ENCODE measurements at places on chromosomes 2 and 18.

DNA sequence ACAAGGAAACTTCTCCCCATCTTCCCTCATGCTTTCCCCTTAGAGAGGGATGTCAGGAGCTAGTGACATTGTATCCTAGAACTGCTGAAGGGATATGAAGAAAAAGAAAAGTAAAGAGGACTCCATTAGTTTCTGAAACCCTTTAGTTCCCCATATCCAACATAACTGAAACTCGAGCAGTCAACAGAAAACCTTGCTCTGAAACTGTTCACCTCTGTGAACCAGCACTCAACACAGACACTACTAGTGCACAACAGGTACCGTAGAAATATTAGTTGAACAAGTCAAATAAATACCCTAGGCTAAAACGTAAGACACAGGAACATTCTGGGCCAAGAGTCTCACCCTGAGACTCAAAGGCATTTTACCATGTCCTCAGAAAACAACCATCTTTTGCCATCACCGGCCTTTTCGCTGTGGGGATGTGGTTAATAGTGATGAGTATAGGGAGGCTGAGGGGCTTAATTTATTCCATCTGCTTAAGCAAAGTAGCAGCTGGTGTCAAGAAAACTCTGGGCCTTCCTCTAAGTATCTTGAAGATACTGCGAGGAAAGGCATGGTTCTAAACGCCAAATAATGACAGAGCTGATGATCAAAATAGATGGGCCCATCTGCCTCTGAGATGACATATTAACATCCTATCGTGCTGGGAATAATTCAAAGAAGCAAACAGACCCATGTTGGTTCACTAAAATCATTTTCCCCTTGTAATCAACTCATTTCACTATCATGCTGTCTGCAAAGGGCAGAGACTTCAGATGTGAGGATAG, 156.8 kb downstream of the STK39 start:
- DNase-seq = no peak

- DNase-seq = no peak
Observed at GRCh38 chr18:41938445-41938844, 16.6 kb upstream of the PIK3C3 start.

DNA sequence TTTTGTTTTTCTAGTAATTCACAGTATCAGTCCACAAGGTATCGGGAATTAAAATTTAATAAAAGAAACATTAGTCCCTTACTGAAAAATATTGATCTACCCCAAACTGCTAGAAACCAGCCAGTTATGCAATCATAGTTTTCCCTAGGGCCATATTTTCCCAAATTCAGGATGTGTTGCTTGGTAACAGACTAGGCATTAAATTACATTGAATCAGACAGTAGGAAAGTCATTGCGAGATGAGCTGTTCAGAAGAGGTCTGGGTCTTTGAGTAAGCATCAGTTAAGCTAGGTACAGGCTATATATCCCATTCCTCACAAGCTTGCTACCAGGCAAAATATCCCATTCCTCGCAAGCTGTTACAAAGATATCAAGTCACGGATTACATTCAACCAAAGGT, 123.0 kb upstream of the CCDC150 start:
- no peak for DNase-seq

- DNase-seq = no peak
Observed at GRCh38 chr2:61759718-61760117, 94.1 kb downstream of the FAM161A start.

GRCh38 chr2:178309541-178309940, 115.2 kb downstream of the OSBPL6 start:
- no peak for DNase-seq

DNA sequence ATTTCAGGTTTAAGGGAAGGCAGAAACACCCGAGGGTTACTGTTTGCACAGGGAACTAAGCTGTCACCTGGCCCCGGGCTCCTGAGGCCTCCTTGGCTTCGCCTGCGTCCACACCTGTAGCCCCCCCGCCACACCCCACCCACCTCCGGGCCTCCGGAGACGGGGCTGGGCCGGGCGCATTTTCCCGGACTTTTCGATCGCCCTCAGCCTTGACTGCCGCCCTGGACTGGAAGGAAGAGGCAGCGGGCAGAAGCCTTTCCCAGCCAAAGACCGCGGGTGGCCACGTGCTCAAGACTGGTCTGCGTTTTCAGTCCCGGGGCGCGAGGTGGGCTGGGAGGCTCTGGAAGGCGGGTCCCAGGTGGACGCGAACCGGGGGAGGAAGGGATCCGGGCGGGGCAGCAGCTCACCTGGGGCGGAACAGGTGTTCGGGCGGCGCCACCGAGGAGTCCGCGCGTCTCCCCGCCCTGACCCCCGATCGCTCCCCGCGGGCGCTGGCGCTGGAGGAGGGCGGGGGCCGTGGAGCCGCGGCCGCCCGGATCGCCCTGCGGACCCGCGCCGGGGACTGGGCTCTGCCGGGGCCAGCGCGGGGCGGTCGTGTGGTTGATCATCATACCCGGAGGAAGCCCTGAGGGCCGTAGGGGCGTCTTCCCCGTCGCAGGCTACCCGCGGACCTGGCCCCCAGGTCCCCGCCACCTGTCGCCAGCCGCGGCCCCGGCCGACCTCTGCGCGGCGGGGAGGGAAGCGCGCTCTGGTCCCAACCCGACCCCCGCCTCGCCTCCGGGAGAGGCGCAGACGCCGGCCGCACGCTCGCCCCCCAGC, 3.2 kb downstream of the ID2 start:
- peak; percentile 85 for DNase-seq

- no peak for DNase-seq
Observed at GRCh38 chr2:199631129-199631528, 173.4 kb upstream of the SATB2 start.

GRCh38 chr2:241248897-241249296, 60.4 kb downstream of the ANO7 start:
- DNase-seq = no peak

- no peak for DNase-seq
Observed at GRCh38 chr2:158214431-158214830, 112.8 kb downstream of the UPP2 start.

- no peak for DNase-seq
Observed at GRCh38 chr2:61158356-61158955, 3.5 kb upstream of the C2orf74 start.

DNA sequence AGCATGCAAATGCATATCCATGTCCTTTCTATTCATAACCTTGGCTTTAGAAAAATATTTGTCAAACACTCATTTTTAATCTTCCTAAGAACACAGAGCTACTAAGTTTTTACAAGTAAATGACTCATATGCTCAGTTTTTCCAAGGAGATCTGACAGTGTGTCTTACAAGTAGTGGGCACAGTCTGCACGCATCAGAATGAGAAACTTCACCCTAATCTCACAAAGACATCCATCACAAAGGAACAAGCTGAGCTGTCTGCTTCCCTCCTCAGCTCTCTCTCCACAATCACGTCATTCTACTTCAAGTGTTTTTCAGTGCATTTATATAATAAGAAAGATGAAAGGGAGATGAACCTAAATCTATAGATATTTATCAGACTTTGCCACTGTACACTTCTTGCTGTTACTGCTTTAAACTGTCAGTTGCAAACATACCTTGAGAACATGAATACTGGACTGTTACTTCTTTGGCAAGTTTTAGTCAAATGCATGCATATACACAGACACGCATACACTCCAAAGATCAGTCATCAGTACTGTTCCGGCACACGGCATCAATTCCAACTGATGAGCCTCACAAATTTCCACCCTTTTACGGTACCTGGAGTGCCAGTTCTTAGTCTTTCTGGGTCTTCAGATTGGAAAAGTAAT, 75.7 kb downstream of the RBMS1 start:
- no peak for DNase-seq

DNA sequence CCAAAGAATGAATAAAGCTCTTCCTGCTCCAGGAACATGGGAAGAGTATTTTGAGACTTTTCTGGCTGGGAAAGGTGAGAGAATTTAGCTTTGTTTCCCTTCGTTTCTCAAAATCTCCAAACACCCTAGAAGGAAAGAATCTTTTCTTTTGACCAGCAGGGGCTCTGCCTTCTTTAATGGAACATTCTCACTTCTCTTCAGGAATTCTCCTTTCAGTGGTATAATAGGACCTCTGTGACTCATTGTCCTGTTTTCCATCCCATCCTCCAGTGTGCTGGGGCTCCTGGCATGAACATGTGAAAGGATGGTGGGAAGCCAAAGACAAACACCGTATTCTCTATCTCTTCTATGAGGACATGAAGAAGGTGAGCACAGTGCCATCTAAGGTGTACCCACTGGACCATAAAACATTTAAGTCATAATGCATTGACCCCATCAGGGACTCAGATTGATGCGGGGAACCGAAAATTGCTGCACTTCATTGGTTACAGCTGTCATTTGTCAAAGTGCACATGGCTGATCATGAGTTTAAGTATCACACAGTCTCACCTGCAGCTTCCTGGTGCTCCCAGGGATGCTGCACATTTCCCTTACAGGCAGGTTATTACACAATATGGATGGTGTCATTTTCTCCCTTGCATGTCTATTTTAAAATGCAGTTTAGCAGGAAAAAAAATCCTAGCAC, 5.5 kb downstream of the SULT1C4 start:
- no peak for DNase-seq

GRCh38 chr2:31204783-31205182, 12.5 kb downstream of the CAPN14 start:
- DNase-seq = no peak

- DNase-seq = no peak
Observed at GRCh38 chr18:4353853-4354418, 101.2 kb downstream of the DLGAP1 start.

DNA sequence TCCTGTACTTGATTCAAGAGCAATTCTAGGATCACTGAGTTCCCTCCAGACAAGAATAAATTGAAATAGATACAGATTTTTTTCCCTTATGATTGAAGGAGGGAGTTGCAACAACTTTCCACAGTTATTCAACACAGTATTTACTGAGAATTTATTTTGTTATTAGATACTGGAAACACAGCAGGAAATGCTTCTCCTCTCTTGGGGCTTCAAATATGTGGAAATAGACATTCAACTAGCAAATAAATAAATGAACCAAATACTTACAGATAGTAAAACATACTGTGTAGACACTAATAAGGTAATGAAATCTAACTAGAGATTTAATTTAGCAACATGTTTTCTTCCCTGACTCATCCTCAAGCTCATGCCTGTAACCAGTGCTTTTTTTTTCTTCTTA, 169.2 kb downstream of the LNPK start:
- no peak for DNase-seq

- DNase-seq = no peak
Observed at GRCh38 chr2:240143276-240143675, 2.8 kb upstream of the OTOS start.
